ENCODE measurements at places on chromosomes 6 and 20.

DNA sequence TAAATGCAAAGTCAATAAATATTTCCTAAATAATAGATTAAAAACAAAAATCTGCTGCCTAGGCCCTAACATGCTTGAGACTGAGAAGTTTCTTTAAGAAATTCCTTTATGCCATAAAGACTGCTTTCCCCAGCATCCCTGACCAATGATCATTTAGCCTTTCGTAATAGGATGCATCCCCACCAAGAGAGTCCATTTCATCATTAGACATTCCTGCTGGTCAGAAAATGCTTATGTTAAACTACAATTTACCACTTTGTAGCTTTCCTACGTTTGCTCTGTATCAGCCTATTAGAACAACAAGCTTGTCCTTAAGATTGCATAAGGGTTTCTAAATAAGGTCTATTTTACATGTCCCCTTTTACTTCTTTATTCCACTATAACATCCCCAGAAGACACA lies 59.8 kb upstream of the HSF2 start:
- no peak for DNase-seq

DNA sequence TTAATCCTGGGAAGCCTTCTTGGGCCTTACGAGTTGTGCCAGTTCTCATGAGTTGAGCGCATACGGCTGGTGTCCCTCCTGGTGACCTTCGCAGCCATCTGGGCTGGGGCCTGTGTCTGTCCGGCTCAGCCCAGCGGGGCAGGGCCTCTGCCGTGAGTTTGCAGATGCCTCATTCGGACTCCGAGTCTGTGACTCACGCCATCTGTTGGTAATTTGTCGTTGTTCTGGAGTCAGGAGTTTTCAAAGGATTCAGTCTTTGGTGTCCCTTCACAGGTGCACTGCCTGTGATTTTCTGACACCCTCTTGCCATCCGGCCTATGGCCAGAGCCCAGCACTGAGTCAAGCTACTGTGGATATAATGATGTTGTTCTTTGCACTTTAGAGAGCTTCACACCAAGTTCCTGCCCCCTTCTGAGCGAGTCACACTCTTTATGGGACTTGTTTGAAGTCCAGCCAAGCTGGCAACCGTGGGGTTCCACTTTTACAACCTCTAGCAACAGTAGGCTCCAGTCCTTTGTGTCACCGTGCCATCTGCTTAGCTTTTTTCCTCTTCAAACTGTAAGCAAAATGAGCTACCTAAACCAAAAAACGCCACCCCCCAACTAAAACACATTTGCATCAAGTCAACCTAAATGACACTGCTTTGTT lies 175.6 kb downstream of the AIG1 start:
- DNase-seq, result no peak

- DNase-seq, result no peak
These were observed 127.5 kb downstream of the CDKAL1 start for GRCh38 chr6:20661721-20662120.

- no peak for DNase-seq
These were observed 150.0 kb downstream of the BTBD3 start for GRCh38 chr20:12067686-12068085.

Data from Karpas-422 (cell line).